ENCODE measurements at places on chromosomes 1 and 21.

DNA sequence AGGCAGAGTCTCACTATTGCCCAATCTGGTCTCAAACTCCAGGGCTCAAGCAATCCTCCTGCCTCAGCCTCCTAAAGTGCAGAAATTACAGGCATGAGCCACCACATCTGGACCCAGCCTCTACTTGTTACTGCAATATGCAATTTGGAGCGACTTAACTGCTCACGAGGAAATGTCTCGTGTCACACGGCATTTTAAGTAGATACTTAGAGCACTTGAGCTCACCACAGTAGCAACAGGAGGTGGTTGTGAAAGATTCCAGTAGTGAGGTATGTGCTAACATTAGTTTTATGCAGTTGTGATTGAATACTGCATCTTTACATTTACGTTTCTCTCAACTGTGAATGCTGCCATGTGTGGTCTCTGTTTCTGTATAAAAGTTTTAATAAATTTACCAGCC is 5.8 kb upstream of the NDUFV3 start:
- DNase-seq = no peak

DNA sequence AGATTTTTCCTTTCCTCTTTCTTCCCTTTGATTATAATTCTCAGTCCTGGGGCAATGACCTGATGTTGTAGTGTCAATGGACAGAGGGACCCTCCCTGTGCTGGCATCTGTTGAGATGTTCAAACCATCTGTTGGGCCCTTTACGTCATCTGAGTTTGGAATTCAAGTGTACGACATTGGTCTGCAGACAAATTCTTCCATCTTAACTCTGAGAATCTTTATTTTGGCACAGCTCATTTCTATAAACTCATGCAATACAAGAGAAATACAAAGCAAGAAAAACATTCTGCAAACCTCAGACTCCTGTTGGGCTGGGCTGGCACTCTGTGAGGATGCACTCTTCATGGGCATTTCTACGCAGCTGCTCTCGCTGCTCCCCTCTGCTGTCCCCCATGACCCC is 54.2 kb downstream of the IFI44 start:
- no peak for DNase-seq

DNA sequence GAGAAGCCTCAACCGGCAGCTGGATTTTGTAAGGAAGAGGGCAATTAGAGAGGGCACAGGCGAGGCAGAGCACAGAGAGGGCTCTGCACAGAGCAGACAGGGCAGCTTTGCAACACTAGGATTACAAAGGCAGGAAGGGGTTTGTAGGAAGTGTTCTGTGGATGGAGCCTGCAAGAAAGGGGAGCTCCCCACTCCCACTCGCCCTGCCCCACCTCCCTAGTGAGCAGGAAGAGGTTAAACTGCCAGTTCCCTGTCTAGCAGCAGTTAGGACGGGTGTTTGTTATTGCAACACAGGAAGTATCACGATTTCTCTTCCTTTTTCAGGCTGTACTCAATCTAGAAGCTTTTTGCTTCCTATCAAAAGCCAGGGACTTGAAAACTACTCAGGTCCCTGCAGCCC is 63.3 kb upstream of the LRRC8D start:
- no peak for DNase-seq

- no peak for DNase-seq
Observed at GRCh38 chr1:43540653-43541071, 10.0 kb downstream of the PTPRF start.

- DNase-seq = no peak
Observed at GRCh38 chr1:108712606-108713150, at the start of gene FNDC7. Gene FNDC7, plus strand, starts transcription at chr1:108712908. Its CDS starts 26 bp downstream, at chr1:108712934.

DNA sequence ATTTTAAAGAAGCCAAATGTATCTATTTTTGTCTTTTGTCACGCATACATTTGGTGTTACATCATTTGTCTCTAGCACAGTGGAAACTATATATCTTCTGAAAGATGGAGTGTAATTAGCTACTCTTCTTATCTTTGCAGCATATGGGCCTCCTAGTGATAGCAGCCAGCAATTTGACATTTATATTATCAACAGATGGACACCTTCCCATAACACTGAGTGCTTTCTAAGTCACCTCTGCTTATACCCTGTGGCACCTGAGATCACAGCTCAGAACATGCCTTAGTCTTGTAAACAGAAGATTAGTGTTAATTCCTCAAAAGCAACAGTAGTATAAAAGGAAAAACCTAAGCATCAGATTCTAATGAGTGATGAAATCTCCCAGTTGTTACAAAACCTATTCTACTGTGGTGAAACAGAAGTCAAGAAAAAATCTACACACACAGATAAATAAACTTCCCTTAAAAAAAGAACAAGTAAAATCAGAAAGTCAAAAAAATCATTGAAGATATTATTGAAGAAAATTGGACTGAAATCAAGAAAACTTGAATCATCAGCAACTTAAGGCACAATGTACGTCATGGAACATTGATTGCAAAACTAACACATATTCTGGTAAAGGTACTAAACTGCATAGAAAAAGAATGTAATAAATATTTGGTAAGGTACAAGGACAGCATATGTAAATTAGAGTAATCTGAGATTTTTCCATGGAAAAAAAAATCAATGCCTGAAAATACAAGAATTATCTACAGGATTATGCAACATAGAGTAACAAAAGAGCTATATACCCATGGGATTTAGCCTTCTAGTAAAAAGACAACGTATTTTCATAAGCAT is 61.7 kb downstream of the KCNT2 start:
- DNase-seq = no peak

- DNase-seq = no peak
Observed at GRCh38 chr1:48602349-48602748, 130.3 kb upstream of the SPATA6 start.

DNA sequence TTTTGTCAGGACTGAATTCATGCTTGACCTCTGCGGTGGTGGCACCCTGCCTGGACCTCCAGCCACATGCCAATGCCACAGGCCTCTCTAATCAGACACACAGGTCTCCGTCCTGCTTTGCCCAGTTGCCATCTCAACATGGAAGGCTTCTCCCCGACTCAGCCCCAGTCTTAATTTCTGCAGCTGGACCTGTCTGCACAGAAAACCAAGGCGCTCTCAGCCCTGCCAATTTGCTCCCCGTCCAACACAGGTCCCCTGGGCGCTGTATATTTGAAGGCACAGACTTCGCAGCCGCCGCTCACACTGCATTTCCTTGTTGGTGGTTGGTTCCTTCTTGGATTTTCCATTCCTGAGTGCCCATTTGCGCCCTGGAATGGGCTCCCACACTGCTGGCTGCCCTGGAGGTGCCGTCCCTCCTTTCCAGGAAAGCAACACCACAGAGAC is 28.0 kb upstream of the PLEKHG5 start:
- no peak for DNase-seq

DNA sequence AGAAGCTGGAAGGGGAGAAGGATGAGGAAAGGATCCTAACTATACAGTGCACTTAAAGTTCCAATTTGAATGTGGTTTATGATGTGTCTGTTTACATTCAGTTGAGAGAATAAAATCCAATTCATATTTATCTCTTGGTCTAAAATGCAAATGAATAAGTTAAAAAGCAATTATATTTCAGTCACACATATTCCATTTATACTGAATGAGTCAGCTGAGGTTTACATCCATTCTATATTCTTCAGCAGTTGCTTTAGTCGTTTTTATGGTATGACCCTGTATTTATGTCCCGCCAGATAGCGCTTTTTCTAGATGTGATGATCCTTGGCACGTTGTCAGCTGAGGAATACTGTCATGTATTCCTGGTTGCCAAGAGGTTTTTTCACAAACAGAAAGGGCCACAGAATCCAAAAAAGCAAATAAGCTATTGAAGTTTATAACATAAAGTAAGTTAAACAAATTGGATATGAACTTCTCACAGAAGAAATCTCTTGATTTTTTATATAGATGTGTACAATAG is 866.2 kb downstream of the NCAM2 start:
- no peak for DNase-seq

- DNase-seq = no peak
Observed at GRCh38 chr1:108669679-108670078, 8.8 kb upstream of the HENMT1 start.

DNA sequence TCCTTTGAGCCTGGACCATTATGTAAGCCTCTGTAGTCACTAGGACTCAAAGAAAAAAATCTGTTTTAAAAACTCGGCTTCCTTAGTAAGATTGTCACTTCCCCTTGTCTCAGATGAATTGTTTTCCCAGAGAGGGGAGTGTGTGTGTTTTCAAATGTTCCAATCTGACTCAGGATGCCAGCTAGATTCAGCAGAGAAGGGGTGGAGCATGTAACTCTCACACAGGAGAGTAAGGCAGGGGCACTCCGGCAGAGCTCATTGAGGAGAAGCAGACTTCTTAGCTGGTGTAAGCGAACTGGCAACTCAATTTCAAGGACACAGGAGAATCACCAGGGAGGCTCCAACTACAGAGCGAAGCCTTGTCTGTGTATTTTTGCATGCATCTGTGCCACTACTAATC is 623.2 kb downstream of the LMO4 start:
- no peak for DNase-seq

DNA sequence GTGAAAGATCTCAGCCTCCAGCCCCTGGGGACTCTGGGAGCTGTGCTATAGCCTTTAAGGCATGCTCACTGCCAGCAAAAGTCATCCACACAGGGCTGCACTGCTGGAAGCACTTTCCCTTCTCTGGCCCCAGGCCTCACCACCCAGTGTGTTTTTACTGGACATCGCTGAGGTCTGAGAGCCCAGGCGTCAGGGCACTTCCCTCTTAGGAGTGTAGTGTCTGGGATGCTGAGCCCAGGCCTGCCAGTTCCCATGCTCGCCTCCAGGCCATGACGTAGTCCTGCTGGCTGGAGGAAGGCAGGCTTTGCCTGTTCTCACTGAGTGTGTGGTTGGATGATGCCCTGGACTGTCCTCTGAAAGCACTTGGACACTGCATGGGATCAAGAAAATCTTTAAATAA is 101.2 kb downstream of the GDAP2 start:
- no peak for DNase-seq

GRCh38 chr1:73096841-73097240 is 814.5 kb upstream of the NEGR1 start:
- DNase-seq = no peak

DNA sequence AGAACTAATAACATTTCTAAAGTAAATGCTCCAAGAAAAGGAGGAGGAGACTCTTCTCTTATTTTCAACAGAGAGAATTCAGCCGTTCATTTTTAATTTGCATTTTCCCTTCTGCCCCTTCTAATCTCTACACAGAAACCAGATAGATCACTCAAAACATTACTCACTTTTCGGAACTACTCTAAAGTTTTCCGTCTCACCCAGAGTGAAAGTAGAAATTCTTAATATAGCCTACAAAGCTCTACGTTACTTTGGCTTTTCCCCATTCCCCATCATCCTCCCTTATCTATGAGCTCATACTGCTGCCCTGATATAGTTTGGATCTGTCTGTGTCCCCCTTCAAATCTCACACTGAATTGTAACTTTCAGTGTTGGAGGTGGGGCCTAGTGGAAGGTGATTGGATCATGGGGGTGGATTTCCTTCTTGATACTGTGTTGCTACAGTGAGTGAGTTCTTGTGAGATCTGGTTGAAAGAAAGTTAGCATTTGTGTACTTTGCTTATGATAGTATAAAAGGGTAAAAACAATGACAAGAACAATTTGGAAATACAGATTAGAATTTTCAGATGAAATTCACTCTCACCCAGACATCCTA is 188.2 kb downstream of the AMY1C start:
- DNase-seq = no peak

GRCh38 chr21:38950435-38951094 is 144.8 kb downstream of the ETS2 start:
- no peak for DNase-seq

GRCh38 chr1:45654540-45655280 is 30.9 kb upstream of the CCDC17 start:
- no peak for DNase-seq

- DNase-seq = no peak
Observed at GRCh38 chr1:220785166-220786056, 1.3 kb upstream of the MTARC1 start.

All from thymus (tissue), 14 donors.